Large intestine (tissue), 12 donors: ENCODE measurements at places on chromosomes 6 and 20. TPM values are rescaled to one million over a fixed set of nuclear protein-coding genes. Genes with fewer than 3 reads are reported as not detected.

DNA sequence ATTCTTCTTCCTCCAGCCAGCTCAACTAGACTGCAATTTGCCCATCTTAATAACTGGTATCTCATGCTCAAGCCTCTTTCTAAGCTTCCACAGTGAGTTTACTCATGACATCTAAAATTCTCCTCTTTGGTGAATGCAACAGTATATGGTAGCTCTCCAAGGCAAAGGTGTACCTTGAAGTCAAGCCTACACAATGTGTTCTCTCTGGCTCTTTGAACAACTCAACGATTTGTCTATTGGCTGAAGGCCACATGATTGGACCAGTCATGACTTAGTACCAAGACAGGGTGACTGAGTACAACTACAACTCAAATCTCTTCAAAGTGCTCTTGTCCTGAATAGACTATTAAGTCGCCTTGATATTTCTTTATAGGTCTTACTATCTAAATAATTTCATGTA, 199.6 kb downstream of the PKHD1 start:
- DNase-seq = no peak
- no peak overlapping the region for H3K27ac ChIP-seq
- H3K4me3 ChIP-seq = no peak overlapping the region
- H3K4me1 ChIP-seq = no peaks in the 10 kb centered on the region
- no peaks in the 10 kb centered on the region for H3K36me3 ChIP-seq

- H3K36me3 ChIP-seq = no peaks in the 10 kb centered on the region
- no peak for DNase-seq
- no peaks in the 10 kb centered on the region for H3K4me1 ChIP-seq
- no peak overlapping the region for H3K4me3 ChIP-seq
Observed at GRCh38 chr6:18676548-18676947, 289.4 kb downstream of the RNF144B start.

DNA sequence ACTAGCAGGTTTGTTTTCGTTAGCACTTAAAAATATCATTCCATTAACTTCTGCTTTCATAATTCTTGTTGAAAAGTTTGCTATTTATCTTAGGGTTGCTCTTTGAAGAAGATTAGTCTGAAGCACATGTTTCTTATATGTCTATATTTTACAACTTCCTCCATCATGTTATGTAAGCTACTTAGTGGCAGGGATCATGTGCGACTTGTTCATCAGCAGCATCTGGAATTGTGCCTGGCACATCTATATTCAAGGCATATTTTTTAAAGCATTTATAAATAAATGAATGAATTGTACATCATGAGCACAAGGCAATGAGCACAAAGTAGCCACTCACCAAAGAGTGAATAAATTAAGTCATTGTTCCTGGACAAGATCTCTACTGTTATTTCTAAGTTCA, 187.2 kb upstream of the COL21A1 start:
- H3K27ac ChIP-seq = no peak overlapping the region
- H3K4me3 ChIP-seq = no peak overlapping the region
- no peaks in the 10 kb centered on the region for H3K36me3 ChIP-seq
- H3K4me1 ChIP-seq = no peaks in the 10 kb centered on the region
- DNase-seq = no peak

DNA sequence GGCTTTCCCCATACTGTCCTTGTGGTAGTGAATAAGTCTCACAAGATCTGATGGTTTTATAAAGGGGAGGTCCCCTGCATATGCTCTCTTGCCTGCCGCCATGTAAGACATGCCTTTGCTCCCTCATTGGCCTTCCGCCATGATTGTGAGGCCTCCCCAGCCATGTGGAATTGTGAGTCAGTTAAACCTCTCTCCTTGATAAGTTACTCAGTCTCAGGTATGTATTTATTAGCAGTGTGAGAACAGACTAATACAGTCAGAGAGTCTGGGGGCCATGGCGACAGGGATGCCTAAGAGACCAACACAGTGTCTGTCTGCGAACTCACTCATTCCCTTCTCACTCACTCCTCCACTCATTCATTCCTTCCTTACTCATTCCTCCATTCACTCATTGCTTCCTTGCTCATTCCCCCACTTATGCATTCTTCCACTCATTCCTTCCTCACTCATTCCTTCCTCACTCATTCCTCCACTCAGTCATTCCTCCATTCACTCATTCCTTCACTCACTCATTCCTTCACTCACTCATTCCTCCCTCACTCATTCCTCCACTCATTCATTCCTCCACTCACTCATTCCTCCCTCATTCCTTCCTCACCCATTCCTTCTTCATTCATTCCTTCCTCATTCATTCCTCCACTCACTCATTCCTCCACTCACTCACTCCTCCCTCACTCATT, 137.5 kb upstream of the AGPAT4 start:
- H3K27ac ChIP-seq = no peak overlapping the region
- H3K4me3 ChIP-seq = no peak overlapping the region
- H3K4me1 ChIP-seq = no peaks in the 10 kb centered on the region
- no peaks in the 10 kb centered on the region for H3K27me3 ChIP-seq

DNA sequence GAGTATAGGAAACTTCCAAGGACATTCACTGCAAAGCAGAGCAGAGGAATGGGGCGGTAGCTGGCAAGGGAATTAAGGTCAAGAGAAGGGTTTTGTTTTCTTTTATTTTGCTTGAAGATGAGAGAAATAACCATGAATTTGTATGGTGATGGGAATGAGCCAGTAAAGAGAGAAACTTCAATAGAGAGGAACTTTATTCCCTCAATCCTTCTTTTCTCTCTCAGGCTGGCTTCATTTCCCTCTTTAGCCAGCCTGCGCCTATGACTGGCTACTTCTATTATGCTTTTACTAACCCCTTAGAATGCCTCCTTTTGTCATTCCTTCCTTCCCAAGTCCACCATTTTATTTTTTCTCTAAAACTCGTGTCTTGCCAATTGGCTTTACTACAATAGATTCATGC, 101.4 kb upstream of the CEP85L start:
- no peak overlapping the region for H3K4me3 ChIP-seq
- H3K27me3 ChIP-seq = no peaks in the 10 kb centered on the region
- no peaks in the 10 kb centered on the region for H3K4me1 ChIP-seq
- H3K36me3 ChIP-seq = no peaks in the 10 kb centered on the region
- DNase-seq = no peak

- DNase-seq = no peak
- H3K4me1 ChIP-seq = no peaks in the 10 kb centered on the region
- H3K27me3 ChIP-seq = no peaks in the 10 kb centered on the region
- no peak overlapping the region for H3K27ac ChIP-seq
- H3K4me3 ChIP-seq = no peak overlapping the region
- H3K36me3 ChIP-seq = no peaks in the 10 kb centered on the region
Observed at GRCh38 chr20:14775778-14776177, 438.4 kb upstream of the FLRT3 start.

Gene CTCFL
- polyA plus RNA-seq = 0.03 TPM

Gene DDX43
- polyA plus RNA-seq = 0.63 TPM

Gene RFX6
- polyA plus RNA-seq = 8.6 TPM

DNA sequence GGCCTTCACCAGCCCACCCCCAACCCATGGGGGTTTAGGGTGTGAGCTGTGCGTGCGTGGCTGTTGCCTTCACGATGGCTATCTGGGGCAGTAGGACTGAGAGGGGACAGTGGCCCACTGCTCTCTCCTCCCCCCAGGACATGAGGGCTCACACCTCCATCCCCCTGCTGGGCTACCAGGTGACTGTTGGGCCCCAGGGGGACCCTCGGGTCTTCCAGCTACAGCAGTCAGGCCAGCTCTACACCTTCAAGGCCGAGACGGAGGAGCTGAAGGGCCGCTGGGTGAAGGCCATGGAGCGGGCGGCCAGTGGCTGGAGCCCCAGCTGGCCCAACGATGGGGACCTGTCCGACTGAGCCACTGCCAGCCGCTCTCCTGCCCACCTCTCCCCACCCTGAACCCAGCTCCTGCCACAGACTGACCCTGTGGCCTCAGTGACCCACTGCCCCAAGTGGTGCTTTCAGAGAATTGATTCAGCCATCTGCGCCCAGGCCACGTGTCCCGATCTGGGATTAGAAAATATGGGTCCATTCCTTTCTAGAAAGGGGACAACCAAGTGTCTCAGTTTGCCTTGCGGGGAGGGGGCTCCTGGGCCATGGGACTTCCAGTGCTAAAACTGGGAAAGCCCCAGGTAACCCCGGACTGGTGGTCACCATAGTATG, 22.5 kb downstream of the FGD2 start:
- no peaks in the 10 kb centered on the region for H3K27me3 ChIP-seq
- no peaks in the 10 kb centered on the region for H3K4me1 ChIP-seq
- DNase-seq = no peak
- H3K36me3 ChIP-seq = no peaks in the 10 kb centered on the region

DNA sequence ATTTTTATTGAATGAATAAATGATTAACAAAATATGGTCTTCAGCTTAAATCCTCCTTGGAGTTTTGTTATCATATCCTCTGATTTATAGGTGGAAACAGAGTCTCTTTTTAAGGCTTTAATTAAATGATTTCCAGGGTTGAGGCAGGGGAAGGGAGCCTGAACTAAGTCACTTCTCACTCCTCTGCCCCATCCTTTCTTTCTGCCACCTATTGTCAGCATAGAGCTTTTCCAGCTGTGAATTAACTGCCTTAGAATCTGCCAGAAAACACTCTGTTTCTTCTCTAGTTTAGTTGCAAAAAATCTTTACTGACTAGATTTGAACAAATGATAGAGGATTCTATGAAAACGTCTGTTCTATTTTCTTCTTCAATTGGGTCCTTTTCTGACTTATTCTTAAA, 9.8 kb downstream of the OGFRL1 start:
- H3K27ac ChIP-seq = no peak overlapping the region
- H3K36me3 ChIP-seq = peaks cover 17% of the 10 kb centered on the region
- no peak for DNase-seq
- no peak overlapping the region for H3K4me3 ChIP-seq
- H3K4me1 ChIP-seq = no peaks in the 10 kb centered on the region

Gene PLCB4
- 14.6 TPM for polyA plus RNA-seq

DNA sequence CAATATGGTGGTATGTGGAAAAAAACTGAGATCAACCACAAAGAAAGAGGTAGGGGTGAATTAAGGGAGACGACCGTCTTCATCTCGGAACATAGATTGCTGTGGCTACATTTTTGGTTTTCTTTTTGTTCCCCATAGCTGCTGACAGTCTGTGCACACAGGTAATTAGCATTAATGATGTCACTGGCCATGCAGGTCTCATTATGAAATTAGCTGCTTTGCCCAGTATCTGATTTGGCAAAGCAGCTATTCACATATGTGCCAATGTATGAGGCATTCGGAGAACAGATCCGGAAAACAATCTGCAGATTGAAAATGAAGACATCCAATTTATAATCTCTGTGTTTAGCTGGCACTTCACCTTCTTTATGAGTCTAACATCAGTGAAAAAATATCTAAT, 13.1 kb downstream of the NOX3 start:
- no peaks in the 10 kb centered on the region for H3K27me3 ChIP-seq
- H3K36me3 ChIP-seq = no peaks in the 10 kb centered on the region
- H3K4me3 ChIP-seq = no peak overlapping the region
- no peak overlapping the region for H3K27ac ChIP-seq
- no peaks in the 10 kb centered on the region for H3K4me1 ChIP-seq
